Omental fat pad (tissue), 4 donors: ENCODE measurements at places on chromosomes 5 and 9.

GRCh38 chr9:111000202-111000601, 38.1 kb downstream of the LPAR1 start:
- no peak for DNase-seq

GRCh38 chr5:155522540-155522939, 509.0 kb downstream of the KIF4B start:
- no peak for DNase-seq

DNA sequence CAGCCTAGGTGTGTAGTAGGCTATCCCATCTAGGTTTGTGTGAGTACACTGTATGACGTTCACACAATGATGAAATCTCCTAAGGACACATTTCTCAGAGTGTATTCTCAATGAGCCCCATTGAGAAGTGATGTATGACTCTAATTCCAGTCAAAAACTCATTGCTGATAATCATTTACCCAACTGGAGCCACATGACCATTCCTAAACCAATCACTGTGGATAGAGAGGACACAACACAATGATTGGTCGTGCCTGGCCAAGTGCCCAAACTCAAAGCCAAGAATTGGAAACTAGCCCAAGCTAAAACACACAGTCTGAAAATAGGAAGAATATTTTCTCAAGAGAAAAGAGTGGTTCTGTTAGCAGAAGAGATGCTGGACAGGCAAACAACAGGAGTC, 191.2 kb downstream of the ZNF462 start:
- DNase-seq, result no peak

DNA sequence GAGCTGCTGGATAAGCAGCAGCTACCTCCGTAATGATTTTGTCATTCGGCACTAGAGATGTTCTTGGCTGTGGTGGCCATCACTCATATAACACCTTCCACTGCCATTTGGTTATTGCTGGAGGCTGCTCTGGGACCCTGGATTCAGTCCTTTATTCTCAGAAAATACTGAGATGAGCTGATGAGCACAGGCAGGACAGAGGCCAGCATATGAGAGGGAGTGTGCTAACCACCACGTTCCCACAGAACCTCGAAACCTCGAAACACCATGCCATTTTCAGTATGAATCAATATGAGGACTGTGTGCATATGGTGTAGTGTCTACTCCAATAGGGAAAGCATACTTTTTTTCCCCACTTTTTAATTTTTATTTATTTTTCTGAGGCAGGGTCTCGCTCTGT, 56.6 kb downstream of the ADAM19 start:
- DNase-seq, result no peak

DNA sequence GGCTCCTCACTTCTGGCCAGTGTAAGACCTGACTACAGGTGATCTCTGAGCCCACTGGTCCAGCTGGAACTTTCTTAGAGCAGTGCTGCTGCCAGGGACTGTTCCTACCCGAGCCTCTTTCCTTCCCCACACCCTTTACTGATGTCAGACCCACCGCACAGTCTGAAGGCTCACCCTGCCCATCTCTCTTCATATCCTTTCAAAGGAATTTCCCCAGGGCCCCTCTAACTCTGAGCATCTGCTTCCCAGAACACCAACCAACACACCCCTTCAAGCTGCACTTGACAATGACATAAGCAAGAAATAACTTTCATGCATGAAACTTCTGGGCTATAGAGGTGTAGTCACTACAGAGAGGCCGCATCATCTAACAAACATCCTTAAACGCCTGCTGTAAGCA, 119.6 kb downstream of the GABBR2 start:
- DNase-seq, result no peak

DNA sequence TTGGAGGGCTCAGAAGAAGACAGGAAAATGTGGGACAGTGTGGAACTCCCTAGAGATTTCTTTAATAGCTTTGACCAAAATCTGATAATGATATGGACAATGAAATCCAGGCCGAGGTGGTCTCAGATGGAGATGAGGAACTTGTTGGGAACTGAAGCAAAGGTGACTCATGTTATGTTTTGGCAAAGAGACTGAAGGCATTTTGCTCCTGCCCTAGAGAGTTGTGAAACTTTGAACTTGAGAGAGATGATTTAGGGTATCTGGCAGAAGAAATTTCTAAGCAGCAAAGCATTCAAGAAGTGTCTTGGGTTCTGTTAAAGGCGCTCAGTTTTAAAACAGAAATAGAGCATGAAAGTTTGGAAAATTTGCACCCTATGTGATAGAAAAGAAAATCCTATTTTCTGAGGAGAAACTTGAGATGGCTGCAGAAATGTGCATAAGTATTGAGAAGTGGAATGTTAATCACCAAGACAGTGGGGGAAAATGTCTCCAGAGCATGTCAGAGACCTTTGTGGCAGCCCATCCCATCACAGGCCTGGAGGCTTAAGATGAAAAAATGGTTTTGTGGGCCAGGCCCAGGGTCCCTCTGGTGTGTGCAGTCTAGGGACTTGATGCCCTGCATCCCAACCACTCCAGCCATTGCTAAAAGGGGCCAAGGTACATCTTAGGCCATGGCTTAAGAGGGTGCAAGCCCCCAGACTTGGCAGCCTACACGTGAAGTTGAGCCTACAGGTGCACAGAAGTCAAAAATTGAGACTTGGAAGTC, 463.7 kb upstream of the TLE4 start:
- no peak for DNase-seq

DNA sequence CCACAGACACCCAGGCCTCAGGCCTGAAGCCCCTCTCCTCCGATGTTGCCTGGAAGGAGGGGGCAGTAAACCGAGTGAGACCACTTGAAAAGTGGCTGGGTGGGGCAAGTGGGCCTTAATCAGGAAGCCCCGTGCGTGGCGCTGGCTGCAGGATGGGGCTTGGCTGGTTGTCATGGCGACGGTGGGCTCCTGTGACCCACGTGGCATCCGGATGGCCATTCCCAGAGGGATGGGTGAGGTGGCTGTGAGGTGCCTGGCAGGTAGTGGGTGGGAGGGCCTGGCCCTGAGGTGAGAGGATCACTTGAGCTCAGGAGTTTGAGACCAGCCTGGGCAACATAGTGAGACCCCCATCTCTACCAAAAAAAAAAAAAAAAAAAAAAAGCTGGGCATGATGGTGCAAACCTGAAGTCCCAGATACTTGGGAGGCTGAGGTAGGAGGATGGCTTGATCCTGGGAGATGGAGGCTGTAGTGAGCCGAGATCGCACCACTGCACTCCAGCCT, 5.2 kb downstream of the GPSM1 start:
- DNase-seq, result no peak

GRCh38 chr9:92350740-92351133, 25.0 kb downstream of the CENPP start:
- DNase-seq, result no peak

- DNase-seq, result no peak
Observed at GRCh38 chr9:91905991-91906469, 44.0 kb downstream of the ROR2 start.

DNA sequence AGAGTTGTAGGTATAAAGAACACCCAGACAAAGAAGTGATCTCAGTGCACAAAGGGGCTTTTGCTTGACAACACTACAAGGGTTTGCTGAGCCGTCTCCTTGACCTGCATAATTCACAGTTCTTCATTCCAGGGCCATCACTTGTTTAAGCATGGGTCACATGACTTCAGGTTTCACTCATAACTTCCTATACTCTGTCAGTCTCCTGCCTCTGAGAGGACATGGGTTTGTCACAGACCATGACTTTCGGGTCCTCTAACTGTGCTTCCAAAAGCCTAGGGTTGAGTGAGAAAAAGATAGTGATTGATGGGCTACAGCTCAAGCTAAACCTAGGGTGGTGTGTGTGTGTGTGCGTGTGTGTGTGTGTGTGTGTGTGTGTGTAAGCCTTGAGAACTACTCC, 166.4 kb downstream of the CDH6 start:
- DNase-seq, result no peak

- DNase-seq, result no peak
Observed at GRCh38 chr9:73536403-73536802, 384.7 kb downstream of the ANXA1 start.

- no peak for DNase-seq
Observed at GRCh38 chr9:84778570-84778969, 109.0 kb downstream of the NTRK2 start.

DNA sequence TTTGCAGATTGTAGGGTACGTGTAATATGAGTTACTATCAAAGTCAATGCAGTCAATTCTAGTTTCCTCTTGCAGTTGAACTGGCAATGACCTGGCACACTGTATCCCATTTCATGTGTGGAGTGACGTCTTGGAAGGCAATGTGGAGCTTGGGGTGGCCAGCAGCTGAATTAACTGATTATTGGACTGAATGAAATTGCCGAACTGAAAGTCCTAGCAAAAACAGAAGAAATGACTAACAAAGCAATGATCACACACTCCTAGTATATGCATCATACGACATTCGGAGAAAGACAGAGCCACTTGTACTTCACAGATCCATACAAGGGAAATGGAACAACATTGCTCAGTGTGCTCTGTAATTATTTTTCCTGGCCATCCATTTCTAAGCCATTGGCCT, 259.1 kb upstream of the DAPK1 start:
- no peak for DNase-seq

DNA sequence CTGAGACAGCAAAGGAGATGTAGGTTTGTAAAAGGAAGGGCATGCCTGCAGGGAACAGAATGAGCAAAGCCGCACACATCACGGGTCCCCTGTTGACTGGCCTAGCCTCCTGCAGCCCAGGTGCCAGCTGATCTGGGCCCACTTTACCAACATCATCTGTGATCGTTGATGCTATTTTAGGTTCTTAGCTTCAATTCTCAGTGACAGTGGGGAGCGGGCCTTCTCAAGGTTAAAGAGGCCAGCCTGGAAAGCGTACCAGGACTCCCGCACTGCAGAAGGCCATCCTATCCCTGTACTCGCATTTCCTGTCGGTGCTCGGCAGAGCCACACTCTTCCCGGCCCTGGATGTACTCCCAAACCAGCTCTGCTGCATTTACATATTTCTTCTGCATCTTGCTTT, 213.5 kb upstream of the IRX1 start:
- no peak for DNase-seq

DNA sequence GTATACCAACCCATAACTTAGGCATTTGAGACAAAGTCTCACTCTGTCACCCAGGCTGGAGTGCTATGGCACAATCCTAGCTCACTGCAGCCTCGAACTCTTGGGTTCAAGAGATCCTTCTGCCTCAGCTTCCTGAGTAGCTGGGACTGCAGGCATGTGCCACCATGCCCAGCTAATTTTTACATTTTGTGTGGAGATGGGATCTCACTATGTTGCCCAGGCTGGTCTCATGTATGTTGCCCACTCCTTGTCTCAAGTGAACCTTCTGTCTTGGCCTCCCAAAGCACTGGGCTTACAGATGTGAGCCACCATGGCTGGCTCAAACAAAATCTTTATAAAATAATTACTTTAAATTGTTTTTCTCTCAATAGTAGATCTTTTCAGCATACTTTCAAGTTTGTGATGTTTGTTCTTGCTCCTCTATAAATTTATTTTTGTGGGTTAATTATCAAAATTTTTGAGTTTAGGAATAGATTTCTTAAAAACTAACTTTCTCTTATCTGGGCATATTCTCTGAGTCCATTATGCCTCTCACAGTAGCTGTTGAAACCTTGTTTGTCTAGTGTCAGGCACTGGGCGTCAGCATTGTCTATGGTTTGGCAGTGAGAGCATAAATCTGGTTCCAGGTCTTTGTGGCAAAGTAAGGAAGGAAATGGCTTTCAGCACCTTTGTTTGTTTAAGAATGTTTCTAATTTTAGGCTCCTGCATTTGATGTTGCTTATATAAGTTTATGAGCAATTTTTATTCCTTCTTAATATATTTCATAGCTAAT, 38.7 kb downstream of the NLN start:
- DNase-seq, result no peak

GRCh38 chr9:110327716-110328115, 9.9 kb downstream of the TXNDC8 start:
- no peak for DNase-seq

GRCh38 chr5:71475788-71476384, 20.4 kb downstream of the BDP1 start:
- no peak for DNase-seq

GRCh38 chr5:143501310-143502044, 98.0 kb upstream of the NR3C1 start:
- DNase-seq, result no peak

- no peak for DNase-seq
Observed at GRCh38 chr9:134325813-134326723, at the start of gene RXRA. Gene RXRA, plus strand, starts transcription at chr9:134326455. Its CDS starts 177 bp downstream, at chr9:134326632.

- no peak for DNase-seq
Observed at GRCh38 chr5:72109625-72110024, 2.4 kb downstream of the MAP1B start.

DNA sequence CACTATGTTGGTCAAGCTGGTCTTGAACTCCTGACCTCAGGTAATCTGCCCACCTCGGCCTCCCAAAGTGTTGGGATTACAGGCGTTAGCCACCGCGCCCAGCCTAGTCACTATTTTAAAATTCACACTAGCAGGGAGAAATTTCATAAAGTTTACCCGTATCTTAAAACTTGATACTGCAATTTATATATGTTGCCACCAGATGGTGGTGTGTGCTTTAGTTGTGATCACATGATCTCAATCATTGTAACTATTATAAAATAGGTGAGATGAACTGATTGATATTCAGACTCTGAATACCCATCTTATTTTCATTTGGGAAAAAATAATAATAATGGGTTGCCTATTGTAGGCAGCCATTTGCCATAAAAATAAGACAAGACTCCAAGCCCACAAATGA, 1330.4 kb upstream of the WWC1 start:
- DNase-seq, result no peak

- DNase-seq, result no peak
Observed at GRCh38 chr5:133299021-133299420, 247.2 kb downstream of the HSPA4 start.

DNA sequence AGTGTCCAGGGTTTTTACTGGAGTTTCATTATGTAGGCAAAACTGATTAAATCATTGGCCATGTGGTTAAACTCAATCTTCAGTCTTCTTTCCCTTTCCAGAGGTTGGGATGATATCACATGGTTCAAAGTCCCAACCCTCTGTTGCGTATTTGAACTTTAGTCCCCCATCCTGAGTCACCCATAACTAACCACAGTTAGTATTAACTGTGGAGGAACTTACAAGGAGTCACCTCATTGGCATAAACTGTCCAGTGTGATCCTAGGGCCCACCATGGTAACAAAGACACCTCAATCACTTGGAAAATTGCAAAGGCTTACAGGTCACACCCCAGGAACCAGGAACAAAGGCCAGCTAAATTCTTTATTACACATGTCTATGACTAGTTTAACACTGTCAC, 188.5 kb downstream of the COX7C start:
- no peak for DNase-seq

DNA sequence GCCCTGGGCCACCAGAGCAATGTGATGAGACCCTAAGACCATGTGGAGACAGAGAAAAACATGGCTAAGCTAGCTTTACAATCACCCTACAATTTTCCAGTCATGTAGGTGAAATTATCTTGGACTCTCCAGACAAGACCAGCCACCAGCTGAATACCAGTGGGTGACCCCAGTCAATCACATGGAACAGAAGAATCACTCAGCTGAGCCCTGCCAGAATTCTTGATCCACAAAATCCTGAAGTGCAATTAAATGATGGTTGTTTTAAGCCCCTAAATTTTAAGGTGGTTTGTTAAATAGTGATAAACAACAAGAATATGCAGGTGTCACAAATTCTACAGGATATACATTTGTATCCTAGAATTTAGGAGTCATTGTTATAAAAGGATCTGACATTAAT, 69.5 kb upstream of the SMIM15 start:
- DNase-seq, result no peak

- no peak for DNase-seq
Observed at GRCh38 chr5:137714494-137714893, 21.4 kb downstream of the KLHL3 start.

GRCh38 chr5:130974021-130974683, 190.9 kb downstream of the HINT1 start:
- no peak for DNase-seq

GRCh38 chr9:89657765-89658164, 53.0 kb downstream of the GADD45G start:
- DNase-seq, result no peak
